ENCODE measurements at places on chromosomes 16 and 17. TPM values are rescaled to one million over a fixed set of nuclear protein-coding genes. Genes with fewer than 3 reads are reported as not detected.

Gene KRT38
- total RNA-seq: not detected

Gene PROCA1
- 3.6 TPM for total RNA-seq

Gene HOXB5
- 4.2 TPM for total RNA-seq

Gene PIMREG
- total RNA-seq: 13.2 TPM

Gene DNAAF8
- 1.2 TPM for total RNA-seq

Data from spinal cord (tissue), 10 donors.